NCI-H2171 (cell line): ENCODE measurements at places on chromosomes 11 and 22.

DNA sequence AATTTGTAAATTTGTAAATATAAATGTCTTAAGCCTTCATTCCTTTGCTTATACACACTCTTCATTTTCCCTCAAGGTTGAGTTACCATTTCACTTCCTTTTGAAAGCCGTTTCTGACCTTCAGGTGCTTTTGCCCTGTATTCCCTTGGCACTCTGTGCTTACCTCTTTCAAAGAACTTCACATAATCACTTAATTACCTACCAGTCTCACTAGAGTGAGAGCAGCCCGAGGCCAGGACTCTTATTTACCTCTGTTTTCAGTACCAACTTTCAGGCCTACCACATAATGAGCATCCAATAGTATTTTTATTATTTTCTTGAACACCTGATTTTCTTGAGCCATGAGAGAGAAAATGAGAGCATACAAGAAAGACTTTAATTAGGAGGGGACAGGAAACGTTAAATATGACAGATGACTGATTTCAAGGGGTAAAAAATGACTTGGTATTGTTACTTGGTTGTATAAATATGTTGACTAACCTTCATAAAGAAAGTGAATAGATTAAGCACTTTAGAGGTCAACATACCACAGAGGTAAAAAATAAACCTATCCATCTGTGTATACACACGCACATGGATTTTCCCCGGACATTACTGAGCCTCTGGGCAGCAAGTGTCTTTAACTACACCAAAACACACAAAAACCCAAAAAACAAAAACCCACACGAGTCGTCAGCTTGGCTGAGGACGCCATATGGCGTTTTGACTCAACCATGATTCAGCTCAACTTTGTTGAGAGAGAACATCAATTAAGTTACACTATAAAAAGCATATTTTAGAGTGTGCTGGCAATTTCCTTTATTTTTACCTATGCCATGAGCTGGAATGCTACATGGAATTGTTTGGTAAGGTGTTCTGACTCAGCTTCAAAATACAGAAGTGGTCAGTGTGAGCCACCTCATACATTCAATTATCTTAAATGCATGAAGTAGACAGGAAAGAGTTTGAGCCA lies 7.6 kb downstream of the ATXN10 start:
- DNase-seq, result no peak

GRCh38 chr11:72368339-72368738 lies 66.0 kb downstream of the CLPB start:
- DNase-seq, result no peak

DNA sequence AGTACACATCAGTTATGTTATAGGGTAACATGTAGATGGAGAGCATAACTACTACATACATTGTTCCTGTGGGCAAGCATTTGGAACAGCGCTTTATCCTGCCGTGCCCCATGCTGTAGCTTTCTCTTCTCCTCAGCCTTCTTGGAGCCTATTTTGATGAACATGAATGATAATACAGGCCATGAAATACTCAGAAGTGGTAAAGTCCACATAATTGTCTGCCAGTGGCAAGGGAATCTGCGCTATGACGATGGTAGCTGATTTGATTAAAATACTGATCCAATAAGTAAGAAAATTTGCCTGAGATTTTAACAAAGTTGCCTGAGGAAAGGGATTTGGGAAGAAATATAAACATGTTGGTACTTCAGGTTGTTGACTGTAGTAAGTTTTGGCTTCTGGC lies 23.3 kb downstream of the ALKBH3 start:
- no peak for DNase-seq

DNA sequence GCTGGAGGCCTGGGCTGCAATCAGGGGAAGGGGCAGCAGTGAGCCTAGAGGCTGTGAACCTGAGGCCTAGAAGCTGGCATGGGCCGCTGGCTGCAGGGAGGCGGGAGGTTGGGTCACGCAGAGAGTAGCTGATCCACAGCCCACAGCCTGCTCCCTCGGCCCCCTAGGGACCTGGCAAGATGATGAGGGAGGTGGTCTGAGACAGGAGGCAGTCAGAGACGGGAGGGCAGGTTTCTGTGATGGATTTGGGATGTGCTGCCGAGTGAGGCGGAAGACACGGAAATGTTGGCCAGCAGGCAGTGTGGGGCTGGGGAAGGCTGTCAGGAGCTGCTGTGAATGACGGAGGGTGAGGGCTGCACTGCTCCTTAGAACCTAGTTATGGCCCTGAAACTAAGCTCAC lies 22.7 kb downstream of the LRFN4 start:
- peak; percentile 67 for DNase-seq

DNA sequence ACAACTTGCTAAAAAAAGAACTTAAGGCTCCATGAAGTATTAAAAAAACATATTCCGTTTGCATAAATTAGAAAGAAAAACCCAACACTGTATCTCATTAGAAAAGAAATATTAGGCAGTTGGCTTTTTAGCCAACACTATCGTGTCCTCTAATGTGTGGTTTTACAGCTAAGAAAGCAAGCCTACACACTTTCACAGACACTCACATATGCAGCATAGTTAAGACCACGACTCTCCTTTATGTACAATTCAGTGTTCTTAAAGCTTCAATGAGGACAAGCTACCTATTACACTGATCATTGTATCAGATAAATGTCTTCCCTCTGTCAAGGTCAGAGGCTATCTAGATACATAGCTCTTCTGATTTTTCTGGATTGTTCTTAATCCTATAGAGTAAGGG lies 80.1 kb downstream of the PICALM start:
- no peak for DNase-seq

- peak; percentile 18 for DNase-seq
Observed at GRCh38 chr11:66976028-66976467, 944 bp downstream of the C11orf86 start.

- no peak for DNase-seq
Observed at GRCh38 chr22:38205261-38206128, 3.7 kb downstream of the MAFF start.

DNA sequence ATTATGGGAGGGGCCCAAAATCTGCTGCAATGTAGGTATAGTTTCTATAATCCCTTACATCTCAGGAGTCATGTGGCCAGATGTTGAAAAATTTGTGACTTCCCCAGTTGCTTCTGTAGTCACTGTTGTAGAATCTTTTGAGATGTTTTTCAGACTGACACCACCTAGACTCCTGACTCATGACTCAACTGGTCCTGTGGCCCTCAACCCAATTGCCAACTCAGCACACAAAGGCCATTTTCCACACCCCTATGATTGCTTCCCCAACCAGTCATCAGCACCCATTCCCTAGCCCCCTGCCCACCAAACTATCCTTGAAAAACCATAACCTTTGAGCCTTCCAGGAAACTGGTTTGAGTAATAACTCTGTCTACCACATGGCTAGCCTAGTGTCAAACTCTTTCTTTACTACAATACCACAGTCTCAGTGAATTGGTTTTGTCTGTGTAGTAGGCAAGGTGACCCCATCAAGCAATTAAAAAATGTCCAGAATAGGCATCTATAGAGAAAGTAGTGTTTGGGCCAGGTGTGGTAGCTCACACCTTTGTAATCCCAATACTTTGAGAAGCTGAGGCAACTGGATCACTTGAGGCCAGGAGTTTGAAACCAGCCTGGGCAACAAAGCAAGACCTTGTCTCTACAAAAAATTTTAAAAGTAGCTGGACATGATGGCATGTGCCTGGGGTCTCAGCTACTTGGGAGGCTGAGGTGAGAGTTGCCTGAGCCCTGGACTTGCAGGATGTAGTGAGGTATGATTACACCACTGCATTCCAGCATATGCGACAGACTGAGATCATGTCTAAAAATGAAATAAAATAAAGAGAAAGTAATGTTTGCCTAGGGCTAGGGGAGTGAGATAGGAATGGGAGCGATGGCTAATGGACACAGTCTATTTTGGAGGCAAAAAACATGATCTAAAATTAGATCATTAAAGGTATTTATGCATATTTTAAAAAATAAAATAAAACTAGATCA lies 24.1 kb upstream of the FEZ1 start:
- DNase-seq, result no peak

GRCh38 chr11:64687643-64688533 lies 35.1 kb downstream of the NRXN2 start:
- no peak for DNase-seq

DNA sequence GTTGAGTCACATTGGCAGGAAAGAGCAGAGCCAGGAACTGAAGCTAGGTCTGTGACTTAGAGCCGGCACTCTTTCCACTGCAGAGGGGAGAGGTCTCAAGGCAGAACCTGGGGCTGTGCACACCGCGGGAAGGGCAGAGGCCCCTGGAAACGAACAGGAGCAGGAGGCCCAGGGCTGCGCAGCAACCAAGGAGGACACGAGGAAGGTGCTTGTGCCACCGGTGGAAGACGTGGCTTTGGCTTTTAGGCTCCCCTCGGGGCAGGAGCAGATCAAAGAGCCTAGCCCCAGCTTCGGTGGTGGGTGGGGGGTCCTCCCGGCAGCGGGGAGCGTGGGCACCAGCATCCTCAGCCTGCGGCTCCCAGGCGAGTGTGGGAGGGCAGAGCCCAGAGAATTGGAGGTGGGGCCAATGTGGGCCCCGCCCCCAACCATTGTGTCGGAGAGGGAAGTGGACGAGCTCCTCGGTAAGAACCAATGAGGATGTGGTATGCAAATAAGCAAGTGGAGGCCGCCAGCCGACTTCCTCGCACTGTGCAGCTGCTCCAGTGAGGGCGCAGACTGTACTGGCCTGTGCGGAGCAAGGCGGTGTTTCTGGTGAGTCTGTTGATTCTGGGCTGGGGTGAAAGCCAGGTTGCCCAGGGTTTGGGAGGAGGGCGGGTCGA lies at the start of gene CCDC116:
Gene CCDC116 (plus strand): TSS at position 524 of the 659 bp plus-strand sequence. CDS start 422 bp downstream, outside the sequence.
- DNase-seq, result no peak

GRCh38 chr11:83816572-83817187 lies 530.5 kb upstream of the CCDC90B start:
- DNase-seq, result no peak

DNA sequence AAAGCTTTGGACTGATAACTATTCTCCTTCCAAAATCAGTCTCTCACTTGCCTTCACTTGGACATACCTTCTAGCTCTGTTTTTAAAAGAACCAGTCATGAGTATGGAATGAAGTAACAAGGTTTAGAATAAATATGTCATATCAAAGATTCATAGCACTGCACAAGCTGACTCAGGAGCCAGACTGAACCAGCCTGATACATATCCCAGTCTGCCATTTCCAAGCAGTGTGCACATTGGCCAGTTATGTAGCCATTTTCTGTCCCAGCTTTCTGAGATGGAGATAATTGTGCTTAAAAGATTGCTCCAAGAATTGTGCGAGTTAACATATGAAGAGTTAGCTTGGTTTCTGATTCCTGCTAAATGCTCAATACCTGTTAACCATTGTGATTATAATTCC lies 311.3 kb downstream of the C11orf87 start:
- DNase-seq, result no peak

DNA sequence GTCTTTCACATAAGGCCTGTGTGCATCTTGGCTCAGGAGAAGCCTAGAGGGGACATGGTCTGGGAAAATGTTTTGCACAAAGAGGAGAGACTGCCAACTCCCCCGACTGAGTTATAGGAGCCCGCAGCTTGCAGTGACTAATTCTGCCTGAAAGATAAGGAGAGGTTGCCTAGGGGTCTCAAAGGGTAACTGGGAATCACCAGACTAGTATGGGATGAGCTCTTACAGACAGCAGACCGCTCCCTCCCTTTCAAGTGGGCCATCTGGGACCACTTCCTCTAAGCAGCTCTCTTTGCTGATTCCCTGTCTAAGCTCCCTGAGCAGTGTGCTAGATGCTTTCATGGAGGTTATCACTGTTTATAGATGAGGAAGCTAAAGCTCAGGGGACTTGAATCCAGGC lies 105.1 kb downstream of the TENM4 start:
- no peak for DNase-seq
